CD8-positive, alpha-beta memory T cell (primary cell): ENCODE measurements at places on chromosomes 3 and 15.

GRCh38 chr3:7437231-7437630 lies 576.3 kb downstream of the GRM7 start:
- no peak for DNase-seq
- H3K36me3 ChIP-seq, result no peaks in the 10 kb centered on the region
- H3K4me1 ChIP-seq, result no peaks in the 10 kb centered on the region
- no peak overlapping the region for H3K4me3 ChIP-seq

DNA sequence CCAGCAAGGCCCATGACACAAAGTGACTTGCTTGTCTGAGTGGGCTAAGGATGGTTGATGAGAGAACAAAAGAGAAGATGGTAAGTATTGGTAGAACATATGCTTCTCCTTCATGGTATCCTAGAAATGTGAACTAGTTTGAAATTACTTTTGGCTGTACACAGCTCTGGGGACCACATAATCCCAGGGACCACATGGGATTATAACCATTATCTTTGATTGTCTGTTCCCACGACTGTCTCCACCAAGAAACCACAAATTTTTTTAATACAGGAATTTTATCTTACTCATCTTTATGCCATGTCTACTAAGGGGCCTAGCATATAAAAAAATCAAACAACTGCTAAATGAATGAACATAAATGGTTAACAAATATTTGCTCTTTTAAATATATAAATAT lies 155.3 kb upstream of the PRICKLE2 start:
- DNase-seq, result no peak
- H3K36me3 ChIP-seq, result no peaks in the 10 kb centered on the region
- H3K27me3 ChIP-seq, result no peaks in the 10 kb centered on the region

GRCh38 chr15:75430259-75430658 lies 21.2 kb downstream of the SIN3A start:
- peaks cover 5% of the 10 kb centered on the region for H3K36me3 ChIP-seq
- no peak for DNase-seq
- no peak overlapping the region for H3K4me3 ChIP-seq
- no peak overlapping the region for H3K27ac ChIP-seq
- H3K4me1 ChIP-seq, result peaks cover 6% of the 10 kb centered on the region

- H3K4me1 ChIP-seq, result no peaks in the 10 kb centered on the region
- H3K4me3 ChIP-seq, result no peak overlapping the region
- no peak for DNase-seq
- H3K27ac ChIP-seq, result no peak overlapping the region
- no peaks in the 10 kb centered on the region for H3K36me3 ChIP-seq
Observed at GRCh38 chr3:130379274-130379673, 33.8 kb downstream of the COL6A5 start.

DNA sequence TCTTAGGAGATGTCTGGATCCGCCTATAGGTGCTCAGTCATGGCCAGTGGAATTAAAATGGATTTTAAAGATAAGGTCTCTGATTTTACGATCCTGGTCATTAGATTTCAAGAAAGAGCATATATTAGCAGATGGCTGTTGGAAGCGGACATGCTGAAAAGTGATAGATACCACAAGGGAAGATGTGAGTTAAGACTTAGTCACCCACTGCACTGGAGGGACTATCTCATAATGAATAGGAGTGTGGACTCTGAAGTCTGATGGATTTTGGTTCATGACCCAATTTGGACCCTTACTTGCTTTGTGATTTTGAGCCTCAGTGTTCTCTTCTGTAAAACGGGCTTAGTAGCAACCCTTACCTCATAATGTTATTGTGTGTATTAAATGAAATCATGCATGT lies 214.7 kb downstream of the CHST2 start:
- no peaks in the 10 kb centered on the region for H3K36me3 ChIP-seq
- no peaks in the 10 kb centered on the region for H3K27me3 ChIP-seq
- H3K4me3 ChIP-seq, result no peak overlapping the region
- H3K27ac ChIP-seq, result no peak overlapping the region

DNA sequence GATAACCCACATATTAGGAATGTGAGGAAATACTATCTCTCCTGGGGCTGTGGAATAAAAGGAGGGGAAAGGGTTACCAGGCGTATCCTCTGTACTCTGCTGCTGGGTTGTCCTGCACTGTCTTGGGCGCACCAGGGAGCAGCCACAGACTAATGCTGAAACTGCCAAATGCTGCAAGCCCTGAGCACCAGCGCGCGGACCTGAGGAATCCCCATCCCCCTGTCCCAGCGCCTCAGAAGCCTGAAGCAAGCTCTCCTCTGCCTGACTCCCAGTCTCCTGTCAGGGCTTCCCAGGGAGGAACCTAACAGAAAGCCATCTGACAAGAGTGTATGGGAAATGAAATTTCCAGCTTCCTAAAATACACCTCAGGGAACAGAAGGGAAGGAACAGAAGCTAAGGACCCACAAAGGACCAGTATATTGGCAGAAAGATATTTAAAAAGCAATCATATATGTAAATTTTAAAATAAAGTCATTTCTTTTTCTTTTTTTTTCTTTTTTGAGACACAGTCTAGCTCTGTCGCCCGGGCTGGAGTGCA lies 158.3 kb upstream of the C2CD4B start:
- no peak for DNase-seq
- H3K4me3 ChIP-seq, result no peak overlapping the region

DNA sequence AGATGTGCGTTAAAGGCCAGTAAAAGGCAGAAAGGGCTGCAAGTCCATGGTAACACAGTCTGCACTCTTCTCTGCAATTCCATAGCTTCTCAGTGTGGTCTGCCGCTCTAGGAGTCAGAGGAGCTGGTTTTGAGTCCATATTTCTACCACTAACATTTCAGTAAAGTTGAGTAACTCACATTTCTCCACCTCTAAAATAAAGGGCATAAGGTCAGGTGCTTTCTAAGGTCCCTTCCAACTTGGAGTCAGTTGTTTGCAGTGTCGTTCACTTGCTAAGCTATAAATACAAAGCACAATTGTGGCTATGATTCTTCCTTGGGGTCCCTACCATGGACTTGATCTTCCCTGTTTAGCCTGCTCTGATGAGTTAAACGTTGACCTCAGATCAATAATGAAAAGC lies 171.1 kb downstream of the P3H2 start:
- H3K27me3 ChIP-seq, result no peaks in the 10 kb centered on the region
- DNase-seq, result no peak
- H3K27ac ChIP-seq, result no peak overlapping the region
- no peaks in the 10 kb centered on the region for H3K4me1 ChIP-seq

- no peaks in the 10 kb centered on the region for H3K27me3 ChIP-seq
- no peak for DNase-seq
- H3K4me1 ChIP-seq, result peaks cover 11% of the 10 kb centered on the region
Observed at GRCh38 chr3:158668506-158668905, 3.9 kb downstream of the LXN start.

GRCh38 chr15:79092382-79092781 lies 1.8 kb upstream of the RASGRF1 start:
- no peaks in the 10 kb centered on the region for H3K4me1 ChIP-seq
- DNase-seq, result no peak
- no peak overlapping the region for H3K27ac ChIP-seq

GRCh38 chr3:106070187-106070586 lies 201.4 kb upstream of the CBLB start:
- H3K36me3 ChIP-seq, result no peaks in the 10 kb centered on the region
- no peak overlapping the region for H3K4me3 ChIP-seq
- no peak for DNase-seq
- no peaks in the 10 kb centered on the region for H3K27me3 ChIP-seq

DNA sequence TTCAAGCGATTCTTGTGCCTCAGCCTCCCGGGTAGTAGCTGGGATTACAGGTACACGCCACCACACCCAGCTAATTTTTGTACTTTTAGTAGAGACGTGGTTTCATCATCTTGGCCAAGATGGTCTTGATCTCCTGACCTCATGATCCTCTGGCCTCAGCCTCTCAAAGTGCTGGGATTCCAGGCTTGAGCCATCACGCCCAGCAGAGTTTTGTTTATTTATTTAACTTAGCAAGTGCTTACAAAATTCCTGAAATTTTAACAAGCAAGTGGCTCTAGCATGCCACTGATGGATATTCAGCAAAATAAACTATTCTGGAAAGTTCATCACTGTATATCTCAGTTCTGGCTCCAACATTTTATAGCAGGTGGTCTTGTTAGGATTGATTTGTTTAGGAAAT lies 585.9 kb downstream of the OTOL1 start:
- no peak for DNase-seq
- no peaks in the 10 kb centered on the region for H3K36me3 ChIP-seq
- no peaks in the 10 kb centered on the region for H3K27me3 ChIP-seq
